ENCODE measurements at places on chromosomes 13 and 19.

- no peak for DNase-seq
Observed at GRCh38 chr13:98563071-98563470, 13.8 kb downstream of the STK24 start.

GRCh38 chr13:69306766-69307165 is 800.9 kb upstream of the ATXN8OS start:
- no peak for DNase-seq

DNA sequence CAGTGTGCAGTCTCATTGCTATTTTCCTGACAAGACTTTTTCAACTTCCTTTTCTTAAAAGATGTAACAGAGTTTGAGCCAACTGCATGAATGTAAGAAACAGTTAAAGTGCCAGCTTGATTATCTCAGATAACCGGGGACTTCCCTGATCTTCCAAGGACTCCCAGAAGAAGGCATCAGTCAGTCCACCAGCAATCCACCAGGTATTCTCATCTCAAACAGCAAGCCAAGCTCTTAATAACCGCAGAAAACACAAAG is 350.1 kb downstream of the LIG4 start:
- no peak for DNase-seq

DNA sequence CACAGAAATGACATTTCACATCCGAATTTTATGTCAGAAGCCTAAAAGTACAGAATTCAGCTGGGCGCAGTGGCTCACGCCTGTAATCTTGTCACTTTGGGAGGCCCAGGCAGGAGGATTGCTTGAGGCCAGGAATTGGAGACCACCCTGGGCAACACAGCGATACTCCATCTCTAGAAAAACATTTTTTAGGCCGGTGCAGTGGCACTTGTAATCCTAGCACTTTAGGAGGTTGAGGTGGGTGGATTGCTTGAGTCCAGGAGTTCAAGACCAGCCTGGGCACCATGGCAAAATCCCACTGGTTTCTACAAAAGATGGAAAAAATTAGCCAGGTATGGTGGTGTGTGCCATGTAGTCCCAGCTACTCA is 15.3 kb downstream of the NOP53 start:
- DNase-seq = no peak

DNA sequence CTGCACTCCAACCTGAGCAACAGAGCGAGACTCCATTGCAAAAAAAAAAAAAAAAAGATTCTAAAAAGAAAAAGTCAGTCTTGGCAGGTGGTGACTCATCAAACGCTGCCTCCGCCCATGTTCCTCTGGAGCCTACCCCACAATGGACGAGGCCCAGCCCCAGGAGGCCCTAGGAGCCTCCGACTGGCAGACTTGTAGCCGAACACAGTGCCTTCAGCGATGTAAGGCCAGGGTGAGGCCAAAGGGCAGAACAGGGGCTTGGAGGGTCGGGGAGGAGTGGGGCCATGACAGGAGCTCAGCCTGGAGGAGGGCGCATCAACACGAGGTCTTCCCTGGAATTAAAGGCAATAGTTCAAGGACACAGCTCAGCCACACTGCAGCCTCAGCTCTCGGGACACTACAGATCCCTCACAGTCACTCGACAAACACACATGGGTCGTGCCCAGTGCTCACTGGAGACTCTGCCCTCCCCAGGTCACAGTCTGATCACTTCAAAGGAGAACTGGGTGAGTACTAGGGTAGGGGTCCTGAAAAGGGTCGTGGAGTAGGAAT is 5.1 kb downstream of the USE1 start:
- DNase-seq = no peak

DNA sequence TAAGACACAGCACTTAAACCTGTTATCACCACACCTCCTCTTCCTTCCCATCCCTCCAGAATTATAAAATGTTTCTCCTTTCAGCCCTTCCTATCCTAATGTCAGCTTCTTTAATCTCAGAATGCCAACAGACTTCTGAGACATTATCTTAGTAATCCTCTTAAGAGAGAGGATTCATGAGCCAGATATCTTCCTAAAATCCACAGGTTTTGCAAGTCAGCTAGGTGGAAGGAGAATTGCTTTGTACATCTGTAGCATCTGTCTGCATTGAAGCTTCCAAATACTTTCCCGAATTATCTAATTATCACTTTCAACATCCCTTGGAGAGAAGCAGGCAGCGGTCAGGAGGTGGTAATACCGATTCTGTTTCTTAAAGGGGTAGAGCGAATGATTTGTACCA is 179.1 kb downstream of the DCT start:
- no peak for DNase-seq

GRCh38 chr19:40724315-40724714 is 7.4 kb downstream of the ITPKC start:
- no peak for DNase-seq

GRCh38 chr19:29302002-29302928 is 89.3 kb upstream of the UQCRFS1 start:
- no peak for DNase-seq

DNA sequence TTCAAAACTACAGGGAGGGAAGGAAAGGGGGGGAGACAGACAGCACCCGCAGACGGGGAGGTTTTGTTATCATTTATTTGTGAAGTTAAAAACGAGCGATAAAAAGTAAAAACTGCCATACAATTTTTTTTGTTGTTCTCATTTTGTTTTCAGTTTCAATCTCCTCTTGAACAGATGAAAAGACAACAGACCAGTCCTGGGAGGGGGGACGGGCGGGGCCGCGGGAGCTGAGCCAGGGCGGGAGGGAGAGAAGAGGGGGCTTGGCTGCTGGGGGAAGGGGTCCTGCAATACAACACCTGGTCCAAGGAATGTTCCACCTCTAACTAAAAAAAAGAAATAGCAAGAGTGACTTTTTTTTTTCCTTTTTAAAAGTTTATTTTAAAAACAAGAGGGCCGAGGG is 11.3 kb downstream of the KHSRP start:
- DNase-seq = no peak

DNA sequence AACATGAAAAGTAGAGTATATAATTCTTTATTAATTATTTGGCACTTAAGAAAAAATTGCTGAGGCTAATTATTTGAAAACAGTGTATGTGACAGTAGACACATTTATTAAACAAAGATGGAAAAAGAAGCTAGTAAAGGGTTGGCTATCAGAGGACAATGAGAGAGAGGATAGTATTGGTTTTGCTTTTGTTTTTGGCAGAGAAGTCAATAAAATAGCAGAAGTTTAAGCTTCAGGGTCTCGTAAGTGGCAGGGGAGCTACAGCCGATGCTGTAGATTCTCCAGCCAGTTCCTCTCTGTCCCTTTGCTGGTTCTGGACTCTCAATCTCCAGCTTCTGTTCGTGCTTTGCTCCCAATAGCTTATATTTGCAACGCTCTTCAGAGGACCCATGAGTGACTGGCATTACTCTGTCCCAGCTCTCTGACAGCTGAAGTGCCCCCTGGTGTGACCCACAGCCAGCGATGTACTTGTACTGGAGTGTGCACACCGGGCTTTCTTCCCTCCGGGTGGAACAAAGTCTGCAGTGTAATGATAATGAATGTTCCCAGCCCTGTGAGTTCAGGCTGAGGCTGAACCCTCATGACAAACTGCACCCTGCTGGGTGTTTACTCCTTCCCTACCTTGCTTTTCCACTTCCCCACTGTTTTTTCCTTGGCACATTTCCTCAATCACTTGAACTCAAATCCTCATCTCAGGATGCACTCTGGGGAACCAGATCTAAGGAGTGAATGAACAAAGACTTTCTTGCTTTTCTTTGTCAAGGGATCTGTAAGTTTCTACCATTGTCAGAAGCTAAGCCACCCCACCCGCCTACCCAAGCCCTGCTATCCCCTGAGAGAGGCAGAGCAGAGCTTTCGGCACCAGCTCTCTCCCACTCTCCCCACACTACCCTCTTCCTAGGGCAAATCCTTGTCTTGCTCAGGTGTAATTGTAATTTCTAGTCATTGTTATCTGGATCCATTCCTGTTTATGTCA is 254.8 kb downstream of the LHFPL6 start:
- DNase-seq = no peak

GRCh38 chr13:45763419-45763818 is 61.3 kb downstream of the CBY2 start:
- no peak for DNase-seq

- DNase-seq = no peak
Observed at GRCh38 chr19:10555610-10555973, 10.2 kb downstream of the KRI1 start.

GRCh38 chr13:89628567-89628966 is 1718.9 kb upstream of the MIR17HG start:
- no peak for DNase-seq

GRCh38 chr13:39108783-39109182 is 70.5 kb downstream of the NHLRC3 start:
- DNase-seq = no peak

DNA sequence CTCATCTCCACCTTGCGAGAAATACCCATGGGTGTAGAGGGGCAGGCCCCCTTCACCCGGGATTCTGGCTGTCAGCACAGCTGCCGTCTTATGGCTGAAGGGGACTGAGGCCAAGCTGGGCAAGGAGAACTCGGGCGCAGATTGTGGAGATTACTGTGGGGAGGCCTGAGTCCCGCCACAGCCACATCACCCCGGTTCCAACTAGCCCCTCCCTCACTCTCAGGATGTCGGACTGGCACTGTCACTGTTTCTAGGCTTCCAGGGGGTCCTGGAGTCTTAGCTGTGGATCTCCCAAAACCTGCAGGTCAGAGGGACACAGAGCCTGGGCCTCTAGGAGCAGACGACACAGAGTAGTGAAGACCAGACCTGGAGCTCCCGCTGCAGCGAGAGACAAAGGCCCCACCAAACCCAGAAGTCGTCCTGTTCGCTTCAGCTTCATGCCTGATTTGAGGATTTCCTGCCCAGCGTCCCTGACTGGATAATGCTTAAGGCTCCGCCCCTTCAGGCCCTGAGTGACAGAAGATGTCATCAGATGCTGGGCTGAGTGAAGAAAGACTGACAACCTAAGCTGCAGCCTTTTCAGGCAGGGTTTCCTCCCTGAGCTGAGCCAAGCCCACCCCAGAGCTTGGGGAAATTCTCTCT is 55.8 kb downstream of the ZNF93 start:
- no peak for DNase-seq

- DNase-seq = no peak
Observed at GRCh38 chr13:74726206-74726605, 592.0 kb upstream of the KLF12 start.

DNA sequence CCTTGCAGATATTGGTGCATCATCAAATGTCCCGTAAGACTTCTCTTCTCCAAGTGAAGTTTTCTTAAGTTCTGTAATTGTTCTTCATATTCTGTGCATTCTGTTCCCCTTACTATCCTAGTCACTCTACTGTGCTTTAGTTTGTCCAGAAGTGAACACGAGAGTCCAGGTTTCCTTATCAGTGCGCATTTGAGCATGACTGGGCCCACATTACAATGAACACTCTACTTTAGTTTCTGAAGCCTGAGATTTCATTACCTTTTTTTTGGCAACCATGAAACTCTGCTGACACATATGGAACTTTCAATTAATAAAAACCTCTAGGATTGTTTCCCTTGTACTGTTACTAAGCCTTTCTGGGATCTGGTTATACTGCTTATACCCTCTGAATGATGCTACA is 270.0 kb downstream of the KCNRG start:
- no peak for DNase-seq

- DNase-seq = no peak
Observed at GRCh38 chr13:102598061-102598460, 1.3 kb downstream of the TPP2 start.

Measured in 8988T (cell line).